ENCODE measurements at places on chromosomes 5 and 9.
A peak's percentile ranks its signal among the peaks of the same experiment; 100 is the strongest.

DNA sequence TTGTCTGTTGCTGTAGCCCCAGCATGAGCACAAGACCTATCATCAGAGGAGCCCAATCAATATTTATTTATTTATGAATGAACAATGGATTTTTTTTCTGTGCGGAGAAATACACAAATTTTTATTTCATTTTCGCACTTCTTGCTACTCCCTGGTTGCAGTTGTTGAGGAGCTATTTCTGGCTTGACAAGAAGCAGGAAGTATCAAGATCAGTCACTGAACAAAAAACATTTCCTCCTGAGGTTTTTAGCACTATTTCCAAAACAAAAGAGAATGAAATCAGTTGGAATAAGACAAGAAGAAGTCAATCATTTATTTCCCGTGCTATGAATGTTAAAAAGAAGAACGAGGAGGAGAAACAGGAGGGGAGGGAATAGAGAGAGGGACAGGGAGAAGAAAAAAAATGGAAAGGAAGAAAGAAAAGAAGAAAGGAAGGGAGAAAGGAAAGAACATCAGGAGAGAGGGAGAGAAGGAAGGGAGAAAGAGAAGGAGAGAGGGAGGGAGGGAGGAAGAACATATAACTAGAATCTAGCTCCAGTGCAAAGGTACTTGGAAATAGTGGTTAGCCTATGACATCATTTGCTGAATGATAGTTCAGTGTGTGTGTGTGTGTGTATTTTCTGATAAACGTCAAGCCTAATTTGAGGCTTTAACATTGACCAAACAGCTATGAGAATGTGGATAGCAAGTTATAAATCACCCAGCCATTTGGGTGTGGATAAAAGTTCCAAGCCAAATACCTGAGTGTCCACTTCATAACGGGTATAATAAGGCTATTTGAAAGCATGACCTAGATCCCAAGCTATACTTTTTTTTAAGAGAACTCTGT is 586.0 kb downstream of the EBF1 start:
- no peak for DNase-seq

GRCh38 chr5:112023766-112024165 is 266.8 kb upstream of the NREP start:
- no peak for DNase-seq

DNA sequence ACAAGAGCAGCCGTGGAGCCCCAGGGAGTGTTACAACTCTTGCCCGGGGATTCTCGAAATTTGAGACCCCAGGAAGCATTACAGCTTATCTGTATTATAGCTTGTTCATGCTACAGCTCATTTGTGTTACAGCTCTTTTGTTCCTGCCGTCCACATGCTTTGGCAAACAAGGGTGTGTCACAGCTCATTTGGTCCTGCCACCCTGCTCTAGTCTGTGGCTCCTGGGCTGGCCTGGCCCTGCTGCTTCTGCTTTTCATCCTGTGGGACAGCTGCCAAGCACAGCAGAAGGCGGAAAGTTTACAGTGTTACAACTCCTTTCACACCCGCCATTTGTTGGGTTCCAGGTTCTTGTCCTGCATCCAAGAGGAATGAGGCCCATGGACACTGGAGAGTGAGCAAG is 685.0 kb downstream of the SLCO4C1 start:
- no peak for DNase-seq

GRCh38 chr9:72948575-72949243 is 4.1 kb downstream of the ALDH1A1 start:
- no peak for DNase-seq

DNA sequence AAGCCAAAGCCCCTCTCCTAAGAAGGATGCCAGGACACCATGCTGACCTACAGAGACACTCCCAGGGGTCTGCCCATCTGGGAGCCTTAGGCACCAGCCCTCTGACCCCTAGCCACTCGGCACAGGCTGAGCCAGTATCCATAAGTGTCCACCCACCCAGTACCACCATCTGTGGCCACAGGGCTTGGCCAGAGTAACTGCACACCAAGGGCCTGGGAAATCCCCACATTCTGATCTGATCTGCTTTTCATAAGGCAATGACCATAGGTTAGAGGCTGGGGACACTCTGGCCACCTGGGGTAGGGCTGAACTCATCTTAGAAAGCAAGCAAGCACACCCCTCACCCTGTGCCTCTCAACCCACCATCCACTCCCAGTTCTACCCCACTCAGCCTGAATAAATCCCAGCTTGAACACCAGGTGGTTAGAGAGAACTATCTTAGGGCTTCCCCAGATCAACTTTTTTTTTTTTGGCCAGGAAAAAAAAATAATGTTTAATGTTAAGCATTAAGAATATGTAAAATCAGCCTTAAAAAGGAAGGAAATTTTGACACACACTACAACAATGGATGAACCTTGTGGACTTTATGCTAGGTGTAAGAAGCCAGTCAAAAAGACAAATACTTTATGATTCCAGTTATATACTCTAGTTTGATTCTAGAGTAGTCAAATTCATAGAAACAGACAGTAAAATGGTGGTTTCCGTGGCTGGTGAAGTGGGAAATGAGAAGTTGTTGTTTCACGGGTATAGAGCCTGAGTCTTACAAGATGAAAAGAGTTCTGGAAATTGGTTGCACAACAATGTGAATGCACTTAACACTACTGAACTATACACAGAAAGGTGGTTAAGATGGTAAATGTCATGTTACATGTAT is 6.2 kb downstream of the GNPDA1 start:
- no peak for DNase-seq

GRCh38 chr9:71690689-71691435 is 77.5 kb downstream of the CEMIP2 start:
- no peak for DNase-seq

DNA sequence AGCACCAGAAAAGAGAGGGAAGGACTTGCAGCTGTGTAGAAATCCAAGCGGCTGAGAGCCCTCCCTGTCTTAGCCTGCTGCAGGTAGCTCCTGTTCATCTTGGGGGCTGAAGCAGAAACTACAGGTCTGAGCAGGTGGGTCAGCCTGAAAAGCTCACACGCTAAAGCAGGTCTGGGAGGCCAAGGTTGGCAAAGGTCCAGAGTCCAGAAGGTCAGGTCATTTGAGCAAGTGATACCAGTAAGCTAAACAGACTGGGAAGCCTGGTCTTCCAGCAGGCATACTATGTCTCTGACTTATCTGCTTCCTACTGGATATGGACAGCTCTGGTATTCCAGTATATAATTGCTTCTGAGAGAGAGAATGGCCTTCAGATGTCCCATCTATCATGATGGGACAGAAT is 26.2 kb downstream of the PTCD2 start:
- DNase-seq = no peak

DNA sequence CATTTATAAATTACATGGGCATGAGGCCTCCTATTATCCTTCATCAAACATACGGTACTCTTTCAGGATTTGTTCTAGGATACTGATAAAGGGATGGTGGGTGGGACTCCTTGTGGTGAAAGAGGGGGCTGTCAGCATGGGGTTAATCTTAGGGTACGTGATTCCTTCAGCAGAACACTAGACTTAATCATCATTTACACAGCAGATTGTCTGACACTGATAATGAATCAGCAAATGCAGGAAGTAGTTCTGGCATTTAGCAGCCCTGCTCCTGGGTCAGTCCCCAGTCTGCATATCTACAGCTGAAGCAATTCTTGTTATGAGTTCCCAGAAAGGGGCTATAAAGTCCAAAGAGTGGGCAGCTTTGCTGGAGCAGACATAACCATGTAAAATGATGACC is 384.6 kb downstream of the SPOCK1 start:
- no peak for DNase-seq

DNA sequence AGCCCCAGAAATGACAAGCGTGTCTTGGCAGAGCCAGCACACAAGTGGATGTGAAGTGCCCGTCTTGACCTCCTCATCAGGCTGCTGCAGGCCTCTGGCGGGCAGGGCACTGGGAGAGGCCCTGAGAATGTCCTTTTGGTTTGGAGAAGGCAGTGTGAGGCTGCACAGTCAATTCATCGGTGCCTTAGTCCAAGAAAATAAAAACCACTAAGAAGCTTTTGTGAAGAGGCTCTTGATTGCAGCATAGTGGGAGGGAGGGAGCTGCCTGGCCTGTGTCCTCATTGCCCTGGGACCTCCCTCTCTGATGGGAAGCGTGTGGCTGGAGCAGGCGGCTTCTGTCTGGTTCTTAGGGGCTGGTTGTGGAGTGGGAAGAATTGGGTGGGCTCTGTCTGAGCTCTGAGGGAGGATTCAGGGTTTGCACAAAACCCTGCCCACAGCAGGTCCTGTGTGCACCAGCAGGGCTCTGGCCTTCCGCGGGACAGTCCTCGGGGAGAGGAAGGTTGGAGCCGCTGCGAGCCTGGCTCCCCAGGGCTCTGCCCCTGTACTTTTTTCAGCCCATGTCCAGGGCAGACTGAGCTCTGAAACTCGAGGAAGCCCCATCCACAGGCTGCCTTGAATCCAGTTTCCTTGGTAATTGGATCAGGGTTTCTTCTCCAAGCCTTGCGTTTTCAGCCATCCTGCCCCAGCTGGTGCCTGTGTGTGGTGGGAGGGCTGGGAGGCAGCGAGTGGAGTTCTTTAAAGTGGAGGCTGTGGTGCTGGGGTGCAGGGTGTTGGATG is 1.1 kb downstream of the HRCT1 start:
- DNase-seq = no peak

DNA sequence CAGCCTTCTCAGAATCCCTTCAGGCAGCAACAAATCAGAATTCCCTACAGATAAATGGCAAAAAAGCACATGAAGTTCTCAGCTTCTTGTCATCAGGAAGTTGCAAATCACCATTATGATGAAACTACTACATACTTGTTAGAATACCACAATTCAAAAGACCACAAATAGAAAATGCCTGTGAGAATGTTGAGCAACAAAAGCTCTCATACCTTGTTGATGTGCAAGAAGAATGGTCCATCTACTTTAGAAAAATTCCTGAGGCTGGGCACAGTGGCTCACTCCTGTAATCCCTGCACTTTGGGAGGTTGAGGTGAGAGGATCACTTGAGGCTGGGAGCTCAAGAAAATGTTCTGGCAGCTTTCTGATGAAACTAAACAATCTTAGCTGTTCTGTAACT is 278.1 kb downstream of the ICE1 start:
- DNase-seq = no peak

DNA sequence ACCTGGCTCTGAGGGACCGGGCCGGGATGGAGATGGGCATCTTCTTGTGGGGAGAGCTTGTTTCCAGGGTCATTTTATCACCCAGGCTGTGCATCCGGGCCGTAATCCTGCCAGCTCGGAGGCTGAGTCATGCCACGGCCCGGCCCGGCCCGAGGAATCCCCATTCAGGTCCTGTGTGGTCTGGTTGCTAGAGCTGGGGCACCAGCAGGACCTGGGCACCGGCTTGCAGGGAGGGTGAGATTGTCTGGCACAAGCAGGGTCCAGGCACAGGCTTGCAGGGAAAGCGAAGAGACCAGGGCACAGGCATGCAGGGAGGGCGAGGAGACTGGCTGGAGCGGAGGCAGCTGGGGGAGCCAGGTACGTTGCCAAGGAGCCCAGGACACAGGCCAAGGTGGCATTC is 106.8 kb downstream of the RXRA start:
- DNase-seq = no peak

- no peak for DNase-seq
These were observed 572 bp downstream of the SCGB3A1 start for GRCh38 chr5:180590543-180591310.

DNA sequence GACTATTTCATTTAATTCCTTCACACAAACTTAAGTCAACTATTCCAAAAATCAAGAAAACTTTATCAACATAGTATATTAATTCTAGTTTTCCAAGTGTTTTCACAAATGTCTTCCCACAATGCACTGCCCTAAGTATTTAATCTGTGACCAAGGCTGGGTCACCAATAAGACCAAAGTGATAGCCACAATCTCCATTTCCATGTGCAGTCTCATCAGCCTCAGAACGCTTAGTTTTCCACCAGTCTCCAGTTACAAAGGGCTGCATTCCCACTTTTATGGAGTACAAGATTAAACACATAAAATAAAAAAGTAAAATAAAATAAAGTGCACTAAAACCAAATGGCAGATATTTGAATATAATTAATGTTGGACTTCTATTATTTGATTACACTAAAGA is 371.6 kb upstream of the CCNH start:
- DNase-seq = no peak

- no peak for DNase-seq
These were observed 19.3 kb downstream of the FYB1 start for GRCh38 chr5:39200081-39200480.

- DNase-seq = no peak
These were observed 35.5 kb downstream of the MED10 start for GRCh38 chr5:6342689-6343315.

DNA sequence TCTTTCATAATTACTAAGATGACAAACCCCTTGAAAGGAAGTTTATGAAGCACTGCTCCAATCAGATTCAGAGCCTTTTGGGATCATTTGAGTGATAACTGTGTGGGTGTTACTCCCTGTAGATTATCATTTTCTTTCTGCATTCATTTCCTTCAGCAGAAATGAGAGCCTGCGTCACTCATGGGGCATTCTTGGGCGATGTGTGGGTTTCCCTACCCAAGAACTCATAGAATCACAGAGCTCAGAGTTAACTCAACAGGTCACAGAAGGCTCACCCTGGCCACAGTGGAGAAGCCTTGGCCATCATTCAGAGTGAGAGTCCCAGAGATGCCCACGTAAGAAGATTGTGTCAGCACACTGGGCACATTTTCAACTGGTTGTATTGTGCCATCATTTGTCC is 401.9 kb downstream of the TLE4 start:
- DNase-seq = no peak

DNA sequence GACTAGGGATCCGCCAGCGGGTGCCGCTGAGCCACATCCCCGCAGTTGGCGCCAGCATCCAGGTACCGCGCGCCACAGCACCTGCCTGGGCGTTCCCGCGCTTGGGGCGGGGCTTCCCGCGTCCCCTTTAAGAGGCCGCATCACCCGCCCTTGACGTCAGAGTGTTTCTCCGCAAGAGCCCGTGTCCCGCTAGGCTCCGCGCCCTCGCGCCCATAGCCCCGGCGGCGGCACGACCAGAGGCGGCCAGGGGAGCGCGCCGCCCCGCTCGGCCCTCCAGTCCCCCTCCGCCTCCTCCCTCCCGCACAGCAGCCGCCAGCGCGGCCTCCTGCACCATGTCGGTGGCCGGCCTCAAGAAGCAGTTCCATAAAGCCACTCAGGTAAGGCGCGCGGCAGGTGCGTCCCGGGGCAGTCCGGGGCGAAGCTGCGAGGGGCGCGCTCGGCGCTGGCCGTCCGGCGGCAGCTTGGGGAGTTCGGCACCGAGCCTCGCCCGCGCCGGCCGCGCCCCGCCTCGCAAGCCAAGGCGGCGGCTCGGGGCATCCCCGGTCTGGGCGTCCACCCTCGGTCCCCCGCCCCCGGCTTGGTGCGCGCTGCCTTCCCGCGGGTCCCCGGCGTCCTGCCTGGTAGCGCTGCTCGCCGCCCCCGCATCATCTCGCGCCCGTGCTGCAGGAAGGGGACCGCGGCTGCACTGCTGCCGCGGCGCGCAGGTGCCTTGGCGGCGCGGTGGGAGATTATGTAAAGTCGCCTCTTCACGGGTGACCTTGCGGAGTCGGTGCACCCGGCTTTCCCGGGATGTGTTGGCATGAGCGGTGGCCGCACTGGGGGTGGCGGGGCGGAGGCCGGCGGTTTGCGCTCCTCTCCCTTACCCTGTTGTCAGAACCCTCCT is at the start of gene SH3GL2:
TSS of gene SH3GL2 (plus strand) at position 156 of the 883 bp plus-strand sequence.
- DNase-seq = peak; percentile 98

GRCh38 chr5:31410089-31410488 is 121.8 kb downstream of the DROSHA start:
- DNase-seq = no peak

GRCh38 chr9:129476821-129477611 is 143.9 kb downstream of the C9orf50 start:
- no peak for DNase-seq

GRCh38 chr9:456365-456764 is 241.7 kb downstream of the DOCK8 start:
- DNase-seq = no peak

GRCh38 chr9:113349445-113350094 is at the start of gene BSPRY:
Gene BSPRY (plus strand): TSS chr9:113349541. CDS start chr9:113349580, 39 bp downstream.
- DNase-seq = peak; percentile 52
